NCI-H82 (cell line): ENCODE measurements at places on chromosomes 4 and X.

DNA sequence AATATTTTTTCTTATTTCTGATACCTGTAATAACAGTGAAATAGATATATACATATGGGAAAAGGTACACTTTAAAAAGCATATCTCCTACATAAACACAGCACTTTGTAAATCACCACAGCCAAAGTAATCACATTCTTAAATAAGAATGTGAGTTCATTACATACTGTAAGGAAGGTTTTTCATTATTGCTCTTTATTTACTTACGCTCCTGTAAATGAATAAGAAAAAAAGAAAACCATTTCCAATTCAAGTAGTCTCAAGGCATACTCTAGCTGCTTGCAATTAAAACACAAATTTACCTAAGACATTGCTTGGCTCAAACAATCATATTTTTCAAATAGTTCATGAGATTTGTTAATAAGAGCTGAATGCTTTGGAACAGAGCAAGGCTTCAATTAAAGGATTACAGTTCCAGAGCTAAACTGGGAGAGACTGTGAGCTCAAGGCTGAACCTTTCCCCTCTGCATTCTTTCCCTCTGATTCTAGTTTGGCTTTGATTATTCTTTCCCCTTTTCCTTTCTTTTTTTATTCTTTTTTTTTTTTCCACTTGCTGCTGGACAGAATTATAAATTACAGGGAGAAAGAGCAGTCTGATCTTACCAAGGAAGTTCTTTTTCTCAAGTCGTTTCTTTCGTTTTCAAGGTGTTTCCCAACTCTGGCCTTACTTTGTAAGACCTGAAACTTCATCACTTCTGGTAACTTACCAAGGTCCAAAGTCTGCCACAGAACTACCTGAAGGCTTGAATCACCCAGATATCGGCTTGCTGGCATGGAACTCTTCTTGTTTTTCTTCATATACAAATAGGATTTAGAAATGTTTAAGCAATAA is 278.3 kb downstream of the INPP4B start:
- DNase-seq, result peak; percentile 36

GRCh38 chr4:622996-623913 is 2.1 kb upstream of the PDE6B start:
- DNase-seq, result no peak

DNA sequence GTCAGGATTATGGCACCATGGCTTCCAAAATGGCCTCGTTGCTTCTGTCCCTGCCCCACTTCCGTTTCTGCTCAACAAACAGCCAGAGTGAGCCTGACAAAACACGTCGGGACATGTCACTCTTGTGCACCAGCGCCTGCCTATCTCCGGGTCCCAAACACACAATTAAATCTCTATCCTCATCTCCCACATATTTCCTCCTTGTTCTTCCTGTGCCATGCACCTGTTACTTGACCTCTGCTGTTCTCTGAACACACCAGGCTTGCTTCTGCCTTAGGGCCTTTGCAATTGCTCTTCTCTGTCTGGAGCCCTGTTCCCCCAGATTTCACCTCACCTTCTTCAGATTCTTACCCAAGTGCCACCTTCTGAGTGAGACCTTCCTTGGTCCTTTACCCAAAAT is 12.7 kb upstream of the CD38 start:
- no peak for DNase-seq

DNA sequence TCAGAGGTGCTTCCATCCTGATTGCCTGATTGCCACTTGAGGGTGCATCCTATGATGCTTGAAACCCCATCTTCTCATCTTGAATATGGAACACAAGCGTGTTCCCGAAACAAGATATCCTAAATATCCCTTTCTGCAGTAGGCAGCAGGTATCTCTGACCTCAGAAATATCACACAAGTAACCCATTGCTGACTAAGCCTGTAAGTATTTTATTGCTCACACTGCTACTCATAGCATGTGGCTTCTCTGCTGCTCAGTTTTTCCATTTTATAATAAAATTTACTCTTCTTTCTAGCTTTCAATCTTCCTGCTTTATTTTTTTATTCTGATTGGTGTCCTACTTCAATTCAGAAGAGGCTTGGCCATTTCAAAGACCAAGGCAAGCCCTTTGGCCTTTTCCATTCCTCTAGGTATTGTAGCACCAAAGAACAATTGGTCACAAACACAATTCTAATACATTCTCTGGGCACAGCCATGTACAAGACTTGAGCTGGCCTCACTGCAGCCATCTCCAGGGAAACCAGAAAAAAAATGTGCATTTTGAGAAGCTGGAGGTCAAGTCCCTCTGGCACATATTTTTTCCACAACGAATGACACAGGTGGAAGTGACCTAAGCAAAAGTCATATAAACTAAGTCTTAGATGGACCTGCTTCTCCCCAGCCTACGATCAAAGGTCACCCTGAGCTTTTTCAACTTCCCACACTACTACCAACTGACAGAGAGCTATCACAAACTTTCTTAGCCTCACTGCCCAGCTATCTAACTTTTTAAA is 107.0 kb downstream of the OR13H1 start:
- DNase-seq, result no peak

DNA sequence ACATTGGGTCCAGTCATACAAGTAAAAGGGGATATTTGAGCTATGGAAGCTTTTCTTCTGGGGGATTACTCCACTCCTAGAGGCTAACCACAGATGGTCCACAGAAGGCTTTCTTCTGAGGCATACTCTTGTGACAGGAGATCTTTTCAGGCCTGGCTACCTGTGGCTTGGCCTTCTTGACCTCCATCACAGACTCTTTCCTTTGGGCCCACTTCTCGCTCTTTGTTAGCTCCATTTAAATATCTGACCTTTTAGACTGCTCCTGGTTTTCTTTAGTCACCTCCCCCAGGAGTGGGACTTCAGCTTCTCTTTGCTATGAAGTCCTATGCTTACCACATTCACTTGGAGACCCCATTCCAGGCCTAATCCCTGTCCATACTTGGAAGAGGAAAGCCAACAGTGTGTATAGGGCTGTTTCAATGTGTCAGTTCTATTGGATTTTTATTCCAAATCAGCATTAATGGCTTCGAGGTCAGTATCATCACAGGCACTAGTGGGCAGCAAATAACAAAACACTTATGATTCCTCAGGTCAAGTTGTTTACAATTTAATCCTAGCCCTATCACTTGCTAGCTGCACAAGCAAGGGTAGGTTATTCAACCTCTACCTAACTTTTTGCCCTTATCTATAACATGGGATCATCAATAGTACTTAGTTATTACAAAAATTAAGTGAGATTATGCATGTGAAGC is 26.3 kb downstream of the GPC3 start:
- DNase-seq, result no peak

GRCh38 chr4:124710015-124710741 is 2.4 kb downstream of the ANKRD50 start:
- peak; percentile 48 for DNase-seq

GRCh38 chr4:144507311-144508101 is 138.4 kb upstream of the HHIP start:
- DNase-seq, result no peak

- no peak for DNase-seq
Observed at GRCh38 chr4:102324730-102325129, 20.6 kb downstream of the SLC39A8 start.
